ENCODE measurements at places on chromosomes 2 and 18.

DNA sequence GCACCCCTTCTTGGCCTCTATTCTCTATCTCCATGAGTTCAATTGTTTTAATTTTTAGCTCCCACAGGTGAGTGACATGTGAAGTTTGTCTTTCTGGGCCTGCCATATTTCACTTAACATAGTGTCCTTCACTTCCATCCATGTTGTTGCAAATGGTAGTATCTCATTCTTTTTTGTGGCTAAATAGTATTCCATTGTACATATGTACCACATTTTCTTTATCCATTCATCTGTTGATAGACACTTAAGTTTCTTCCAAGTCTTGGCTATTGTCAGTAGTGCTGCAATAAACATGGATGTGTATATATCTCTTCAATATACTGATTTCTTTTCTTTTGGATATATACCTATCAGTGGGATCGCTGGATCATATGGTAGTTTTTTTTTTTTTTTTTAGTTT is 9.0 kb downstream of the STRADB start:
- DNase-seq: no peak

DNA sequence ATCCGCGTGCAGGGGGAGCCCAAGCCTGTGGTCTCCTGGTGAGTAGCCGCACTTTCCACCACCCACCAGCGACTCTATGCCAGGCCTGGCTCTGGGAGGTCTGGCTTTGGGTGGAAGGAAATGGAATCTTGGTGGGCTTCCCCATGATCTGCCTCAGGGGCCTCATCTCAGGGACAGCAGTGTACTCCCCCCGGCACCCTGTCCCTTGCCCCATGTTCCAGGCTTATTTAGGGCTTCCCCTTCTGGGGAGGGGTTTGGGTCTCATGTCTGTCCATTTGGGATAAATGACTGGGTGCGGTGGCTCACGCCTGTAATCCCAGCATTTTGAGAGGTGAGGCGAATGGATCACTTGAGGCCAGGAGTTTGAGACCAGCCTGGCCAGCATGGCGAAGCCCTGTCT is 27.7 kb downstream of the SPEG start:
- DNase-seq: no peak

- peak; percentile 10 for DNase-seq
Observed at GRCh38 chr18:8976606-8977005, 125.9 kb upstream of the NDUFV2 start.

- DNase-seq: no peak
Observed at GRCh38 chr18:66894851-66895250, 291.0 kb upstream of the CDH19 start.

DNA sequence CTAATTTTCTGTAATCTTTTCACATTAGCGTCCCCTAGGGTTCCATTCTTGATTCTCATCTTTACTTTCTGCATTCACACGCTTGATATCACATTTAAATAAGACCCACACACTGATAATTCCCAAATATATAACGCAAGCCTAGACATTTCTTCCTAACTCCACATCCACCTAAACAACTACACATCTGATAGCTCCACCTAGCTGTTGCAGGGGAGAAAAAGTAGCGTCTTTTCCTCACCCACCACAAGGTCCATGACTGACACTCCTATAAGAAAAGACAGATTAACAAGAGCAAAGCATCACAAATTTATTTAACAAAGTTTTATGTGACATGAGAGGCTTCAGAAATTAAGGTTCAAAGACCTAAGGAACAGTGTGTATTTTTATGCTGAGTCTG is 862.2 kb upstream of the DDX18 start:
- no peak for DNase-seq

GRCh38 chr2:123362671-123363440 is 662.2 kb upstream of the CNTNAP5 start:
- no peak for DNase-seq

GRCh38 chr2:218995561-218995960 is 2.3 kb upstream of the CRYBA2 start:
- DNase-seq: no peak

DNA sequence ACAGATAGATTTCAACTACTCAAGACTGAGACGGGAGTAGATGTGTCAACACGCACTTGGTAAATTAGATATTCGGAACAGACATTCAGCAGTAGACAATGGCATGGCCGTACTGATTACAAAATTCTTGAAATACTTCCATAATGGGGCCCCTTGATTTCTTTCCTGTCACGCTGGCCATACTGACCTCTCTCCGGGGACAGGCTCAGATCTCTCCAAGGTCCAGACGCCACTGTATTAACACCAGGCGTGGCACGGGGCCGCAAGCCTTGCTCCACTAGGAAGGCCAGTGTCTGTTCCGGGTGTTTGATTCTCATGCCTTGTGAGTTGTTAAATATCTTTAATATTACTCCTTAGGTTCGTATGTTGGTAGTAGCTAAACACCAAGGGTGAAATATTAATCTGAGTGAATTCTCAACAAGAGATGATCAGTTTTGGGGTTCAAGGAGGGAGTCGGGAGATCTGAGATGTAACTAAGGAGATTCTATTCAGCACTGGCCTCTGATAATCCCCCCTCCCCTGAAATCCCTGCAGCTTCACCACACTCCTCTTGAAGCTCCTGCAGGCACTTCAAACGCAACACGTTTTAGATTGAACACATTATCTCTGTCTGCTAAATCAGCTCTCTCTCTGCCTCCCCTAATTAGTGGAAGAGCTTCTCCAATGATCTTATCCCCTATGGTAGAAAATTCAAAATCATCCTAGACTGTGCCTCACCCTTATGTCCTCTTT is 2.2 kb upstream of the EHD3 start:
- no peak for DNase-seq
